Lower leg skin (tissue), 4 donors: ENCODE measurements at places on chromosomes 6 and 20.

GRCh38 chr20:45115829-45116228 lies 855 bp upstream of the WFDC5 start:
- no peak for DNase-seq

- no peak for DNase-seq
These were observed 38.2 kb downstream of the MBOAT1 start for GRCh38 chr6:20173833-20174792.

DNA sequence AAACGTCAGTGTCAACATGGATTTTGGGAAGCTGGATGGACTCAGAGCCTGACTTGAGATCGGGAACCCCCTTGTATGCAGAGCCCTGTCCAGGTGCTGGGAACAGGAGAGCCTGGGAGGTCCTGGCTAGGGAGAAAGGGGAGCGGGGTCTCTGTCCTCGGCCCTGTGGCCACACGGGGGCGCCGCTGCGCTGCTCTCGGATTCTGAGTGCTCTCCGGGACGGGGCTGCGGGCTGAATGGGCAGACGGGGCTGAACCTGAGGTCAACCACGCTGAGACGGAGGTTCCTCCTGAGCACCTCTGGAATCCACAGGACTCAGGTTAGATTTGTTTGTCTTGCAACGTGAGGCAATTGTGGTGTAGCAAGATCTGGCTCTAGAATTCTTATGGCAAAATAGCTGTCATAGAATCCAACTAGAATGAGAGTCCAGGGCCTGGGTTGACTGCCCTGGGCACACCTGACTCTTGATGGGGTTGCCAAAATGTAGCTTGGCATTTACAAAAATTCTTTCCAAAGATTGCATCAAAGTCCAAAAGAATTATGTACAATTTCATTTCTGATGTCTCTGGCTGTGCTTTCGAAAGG lies 20.6 kb upstream of the HLA-F start:
- DNase-seq, result no peak

- DNase-seq, result no peak
These were observed 1310.1 kb downstream of the EPHA7 start for GRCh38 chr6:92109256-92109655.

DNA sequence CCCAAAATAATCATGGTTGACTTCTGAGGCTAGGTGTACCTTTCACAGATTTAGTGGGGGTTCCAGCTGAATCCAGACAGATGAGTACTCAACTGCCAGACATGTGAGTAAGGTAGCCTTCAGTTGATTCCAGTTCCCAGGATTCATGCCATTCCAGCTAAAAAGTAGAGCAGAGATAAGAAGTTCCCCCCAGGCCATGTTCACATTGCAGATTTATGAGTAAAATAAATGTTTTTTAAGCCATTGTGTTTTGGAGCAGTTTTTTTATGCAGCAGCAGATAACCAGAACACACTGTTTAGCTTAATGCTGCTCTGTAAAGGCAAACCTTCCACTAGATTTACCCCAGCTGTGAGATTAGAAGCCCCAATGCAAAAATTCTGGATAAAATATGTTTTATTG lies 245.0 kb downstream of the RFPL4B start:
- DNase-seq, result no peak

DNA sequence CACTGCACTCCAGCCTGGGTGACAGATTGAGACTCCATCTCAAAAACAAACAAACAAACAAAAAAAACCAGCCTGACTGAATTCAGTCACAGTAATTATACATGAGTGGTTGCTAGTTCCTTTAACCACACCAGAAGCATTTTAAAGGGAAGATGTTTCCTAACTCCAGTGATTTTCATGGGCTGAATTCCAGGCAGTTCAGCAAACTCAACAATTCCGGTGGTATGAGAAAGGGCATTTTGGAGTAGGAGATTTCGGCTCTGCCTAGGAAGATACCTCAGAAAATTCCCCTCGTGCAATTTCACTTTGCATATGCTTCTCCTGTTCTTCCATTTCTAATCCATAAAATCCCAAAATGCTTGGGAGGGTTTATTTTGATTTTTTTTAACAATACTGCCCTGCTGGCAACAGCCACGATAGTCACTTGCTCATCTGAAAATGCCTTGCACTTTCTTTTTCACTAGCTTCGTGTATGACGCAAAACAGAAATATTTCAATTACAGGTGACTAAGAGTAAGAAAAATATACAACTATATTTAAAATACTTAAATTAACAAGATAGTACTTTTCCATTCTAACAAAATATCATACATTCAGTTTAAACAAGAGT lies 48.3 kb upstream of the IPCEF1 start:
- DNase-seq, result no peak

- no peak for DNase-seq
These were observed 145.4 kb upstream of the AHI1 start for GRCh38 chr6:135642912-135643311.

DNA sequence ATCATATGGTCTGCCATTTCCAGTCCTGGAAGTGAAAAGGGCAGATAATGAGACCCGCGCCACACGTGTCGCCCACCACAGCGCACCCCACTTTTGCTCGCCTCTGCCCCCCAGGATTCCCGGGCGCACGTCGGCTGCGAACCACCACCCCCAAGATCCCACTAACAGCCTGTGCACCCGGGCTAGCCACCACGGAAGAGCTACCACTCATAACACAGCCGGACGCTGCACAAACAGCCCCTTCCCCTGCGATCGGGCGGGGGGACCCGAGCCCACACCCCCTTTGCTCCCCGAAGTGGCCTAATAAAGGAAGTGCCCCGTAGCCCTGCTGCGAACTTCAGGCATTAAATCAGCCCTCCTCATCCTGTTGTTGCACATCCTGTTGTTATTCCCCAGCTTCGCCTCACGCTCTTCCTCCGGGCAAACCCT lies 506 bp downstream of the CITED2 start:
- DNase-seq, result no peak

GRCh38 chr20:5973971-5974370 lies 23.5 kb downstream of the MCM8 start:
- no peak for DNase-seq

- no peak for DNase-seq
These were observed 36.4 kb downstream of the LYRM2 start for GRCh38 chr6:89602166-89602565.

DNA sequence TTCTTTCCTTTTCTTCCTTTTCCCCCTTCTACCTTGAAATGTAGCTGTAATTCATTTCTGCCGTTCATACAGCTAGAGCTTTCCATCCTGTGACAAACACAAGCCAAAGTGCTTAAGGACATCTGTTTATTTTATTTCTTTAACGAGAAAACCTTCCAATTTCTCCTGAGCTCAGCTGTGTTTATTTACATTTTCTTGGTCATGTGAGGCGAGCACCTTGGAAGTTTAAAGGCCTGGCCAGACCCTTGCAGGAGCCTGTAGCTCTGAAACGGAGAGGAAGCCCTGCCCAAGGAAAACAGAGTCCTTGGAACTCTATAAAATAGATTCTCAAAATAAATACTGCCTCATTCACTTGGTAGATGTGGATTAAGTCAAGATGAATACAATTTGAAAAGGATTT lies 223.1 kb downstream of the EYA2 start:
- no peak for DNase-seq

DNA sequence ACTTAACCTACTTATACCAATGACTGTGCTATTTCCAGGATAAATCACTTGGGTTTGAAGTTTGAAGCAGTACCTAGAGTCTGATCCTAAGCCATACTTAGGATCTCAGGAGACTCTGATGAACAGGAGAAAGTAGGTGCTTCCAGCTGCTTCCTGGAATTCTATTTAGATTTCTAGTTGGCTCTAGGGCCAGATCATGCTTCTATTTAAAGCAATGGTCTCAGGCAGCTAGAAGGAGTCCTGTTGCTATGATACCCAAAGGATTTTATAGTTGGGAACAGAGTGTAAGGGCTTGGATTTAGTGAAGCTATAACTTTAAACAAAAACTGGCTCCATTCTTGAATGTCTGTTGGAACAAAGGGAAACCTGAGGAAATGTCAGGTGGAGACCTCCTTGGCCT lies 52.4 kb upstream of the TINAG start:
- DNase-seq, result no peak

GRCh38 chr20:37355252-37356180 lies 9.6 kb downstream of the SRC start:
- DNase-seq, result no peak

DNA sequence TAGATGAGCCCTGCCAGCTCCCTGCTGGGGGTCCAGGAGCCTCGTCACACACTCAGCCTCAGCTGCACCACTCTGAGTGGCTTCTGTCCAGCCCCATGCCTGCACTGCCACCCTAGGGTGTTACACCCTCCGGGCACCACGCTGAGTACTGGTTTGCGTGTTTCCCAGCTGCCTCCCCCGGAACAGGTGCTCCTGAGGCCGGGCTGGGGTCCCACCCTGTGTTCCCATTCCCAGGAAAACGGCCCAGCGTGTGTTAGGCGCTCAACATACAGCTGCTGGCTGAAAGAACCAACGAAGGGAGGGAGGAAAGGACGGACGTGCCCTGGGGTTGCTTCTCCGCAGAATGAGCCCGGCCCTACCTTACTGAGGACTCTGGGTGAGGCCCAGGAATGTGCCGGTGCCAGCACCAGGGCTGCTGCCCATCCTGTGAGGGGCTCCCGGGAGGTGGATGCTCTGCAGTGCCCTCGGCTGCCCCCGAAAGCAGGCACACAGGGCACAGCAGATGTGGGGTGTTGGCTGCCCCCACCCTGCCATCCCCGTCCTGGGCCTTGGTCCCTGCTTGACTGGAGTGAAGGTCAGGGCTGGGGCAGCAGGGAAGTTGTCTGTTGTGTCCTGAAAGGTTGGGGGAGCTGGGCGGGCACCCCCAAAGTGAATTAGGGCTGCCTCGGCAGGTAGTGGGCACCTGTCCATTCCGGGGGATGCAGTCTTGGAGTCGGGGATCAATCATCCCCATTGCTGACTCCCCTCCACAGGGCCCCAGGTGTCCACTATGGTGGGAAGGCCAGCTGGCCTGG lies 16.3 kb downstream of the LAMA5 start:
- no peak for DNase-seq
